ENCODE measurements at places on chromosomes 16 and 17.

DNA sequence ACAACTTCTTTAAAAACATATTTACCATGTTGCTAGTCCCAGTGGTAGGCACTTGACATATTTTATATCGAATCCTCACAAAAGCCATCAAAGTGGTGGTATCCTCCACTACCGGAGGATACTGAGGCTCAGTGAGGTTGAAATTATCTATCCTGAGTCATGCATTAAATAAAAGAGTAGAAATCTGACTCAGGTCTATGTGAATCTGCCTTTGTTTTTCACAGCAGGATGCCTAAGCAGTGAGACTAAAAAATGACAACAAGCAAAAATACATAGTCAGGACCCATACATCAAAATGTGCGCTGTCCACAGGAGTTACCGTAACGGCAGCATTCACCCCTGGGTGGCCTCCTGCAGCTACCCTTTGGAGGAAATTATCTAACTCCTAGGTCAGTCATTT is 17.7 kb downstream of the BRD7 start:
- no peak for DNase-seq

DNA sequence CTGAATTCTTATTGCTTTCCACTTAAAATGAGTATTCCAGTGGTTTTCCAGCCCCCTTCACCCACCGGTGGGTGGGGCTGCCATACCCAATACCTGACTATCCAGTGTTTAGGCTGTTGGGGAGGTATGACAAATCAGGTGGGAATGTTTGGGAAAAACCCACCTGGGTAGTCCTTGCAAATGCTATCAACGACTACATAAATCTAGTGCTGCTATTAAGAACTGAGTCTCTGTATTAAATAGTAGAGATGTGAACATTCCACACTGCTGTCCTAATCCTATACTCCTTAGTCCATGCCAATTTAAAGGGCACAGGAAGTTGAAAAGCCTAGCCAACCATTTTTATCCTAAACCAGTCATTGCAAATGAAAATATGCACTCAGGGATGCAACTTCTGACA is 126.6 kb downstream of the AXIN2 start:
- no peak for DNase-seq

DNA sequence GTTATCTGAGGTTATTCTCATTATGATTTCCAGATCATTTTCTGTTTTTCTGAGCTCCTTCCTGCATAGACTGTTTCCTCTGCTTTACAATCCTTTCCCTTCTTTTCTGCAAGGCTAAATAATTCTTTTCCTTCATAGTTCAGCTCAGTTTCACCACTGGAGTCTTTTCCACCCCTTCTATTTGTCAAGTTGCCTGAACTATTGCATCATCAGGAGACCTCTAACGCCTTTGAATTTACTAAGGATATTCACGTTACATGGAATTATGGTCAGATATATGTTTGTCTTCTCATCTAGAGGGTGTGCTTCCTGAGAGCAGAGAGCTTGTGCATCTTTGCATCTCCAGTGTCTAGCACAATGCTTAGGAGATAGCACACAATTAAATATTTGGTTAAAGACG is 140.4 kb upstream of the CA10 start:
- no peak for DNase-seq

- no peak for DNase-seq
Observed at GRCh38 chr17:82825540-82826124, 14.2 kb downstream of the ZNF750 start.

GRCh38 chr17:82073446-82073845 is 7.8 kb upstream of the DUS1L start:
- no peak for DNase-seq

DNA sequence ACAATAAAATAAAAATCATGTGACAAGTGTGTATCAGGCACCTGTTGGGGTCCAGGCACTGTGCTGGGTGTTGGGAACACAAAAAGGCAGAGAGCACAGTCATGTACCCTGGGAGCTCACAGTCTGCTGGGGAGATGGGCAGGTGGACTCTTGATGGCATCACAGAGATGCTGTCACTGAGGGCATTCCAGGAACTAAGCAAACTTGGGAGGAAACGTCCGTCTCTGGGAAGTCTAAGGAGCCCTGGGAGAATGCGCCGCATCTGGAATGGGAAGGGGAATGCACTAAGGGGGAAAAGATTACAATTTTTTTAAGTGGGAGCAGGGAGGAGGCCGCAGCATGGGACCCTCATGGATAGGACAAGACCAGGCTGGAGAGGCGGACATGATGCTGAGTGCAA is 80.9 kb upstream of the ZNF423 start:
- DNase-seq, result no peak

DNA sequence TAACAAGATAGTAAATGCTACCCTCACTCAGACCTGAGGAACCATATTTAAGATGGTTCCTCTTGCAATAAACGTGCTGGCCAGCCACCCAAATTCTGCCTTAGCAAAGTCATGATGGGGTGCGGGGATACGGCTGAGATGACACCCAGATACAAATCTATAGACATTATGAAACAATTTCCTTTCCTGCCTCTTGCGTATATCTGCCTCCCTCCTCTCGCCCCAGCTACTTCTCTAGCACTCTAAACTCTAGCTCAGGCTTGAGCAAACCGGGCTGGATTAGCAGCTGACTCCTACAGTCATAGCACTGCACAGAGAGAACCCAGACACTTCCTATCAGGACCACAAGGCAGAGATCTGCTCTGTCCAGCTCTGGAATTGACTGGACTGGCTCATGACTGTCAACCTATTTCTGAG is 22.3 kb downstream of the CD300LF start:
- DNase-seq, result no peak

DNA sequence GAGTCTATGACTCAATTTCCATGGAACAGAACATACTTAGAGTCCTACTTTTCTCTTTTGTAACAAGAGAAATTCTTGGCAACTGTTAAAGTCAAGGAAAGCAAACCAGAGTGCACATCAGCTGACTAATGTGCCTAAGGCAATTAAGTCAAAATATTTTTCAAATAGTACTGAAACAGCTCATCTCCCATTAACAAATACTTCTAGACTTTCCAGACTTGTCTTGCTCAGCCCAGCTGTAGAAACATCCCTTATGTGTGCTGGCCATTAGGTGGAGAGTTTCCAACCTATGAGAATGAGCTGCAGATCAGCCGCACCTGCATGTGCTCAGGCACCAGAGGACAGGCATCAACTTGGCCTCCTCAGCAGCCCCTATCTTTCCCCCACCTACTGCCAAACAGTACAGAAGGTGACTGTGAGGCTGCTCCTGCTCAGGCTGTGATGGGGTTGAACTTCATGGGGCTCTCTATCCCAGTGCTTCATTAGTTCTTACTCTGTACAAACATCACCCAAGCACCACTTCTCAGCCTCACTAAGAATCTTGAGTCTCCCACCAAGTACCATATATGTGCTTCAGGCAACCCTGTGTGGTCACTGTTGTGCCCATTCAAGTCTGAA is 32.2 kb downstream of the TEX2 start:
- DNase-seq, result no peak

DNA sequence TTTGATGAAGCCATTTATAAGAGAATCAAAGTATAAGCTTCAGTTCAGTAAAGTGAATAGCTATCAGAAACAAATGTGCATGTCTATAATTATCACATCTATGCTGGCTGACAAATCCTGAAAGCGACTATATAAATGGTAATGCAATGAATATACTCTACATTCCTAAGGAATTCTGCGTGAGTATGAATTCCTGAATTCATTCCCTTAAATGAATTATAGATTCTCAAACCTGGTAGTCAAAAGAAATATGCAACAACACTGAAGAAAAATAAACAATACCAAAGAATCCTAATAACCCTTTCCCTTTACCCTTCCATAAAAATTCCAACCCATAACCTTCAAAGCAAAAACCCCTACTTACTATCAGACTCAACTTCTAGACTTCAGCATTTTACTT is 416.6 kb upstream of the PMFBP1 start:
- no peak for DNase-seq

- DNase-seq, result no peak
Observed at GRCh38 chr17:45384789-45385262, 47.8 kb downstream of the ARHGAP27 start.

GRCh38 chr17:67675481-67675880 is 42.3 kb upstream of the NOL11 start:
- no peak for DNase-seq

- DNase-seq, result no peak
Observed at GRCh38 chr17:6244253-6244652, 174.1 kb downstream of the WSCD1 start.

DNA sequence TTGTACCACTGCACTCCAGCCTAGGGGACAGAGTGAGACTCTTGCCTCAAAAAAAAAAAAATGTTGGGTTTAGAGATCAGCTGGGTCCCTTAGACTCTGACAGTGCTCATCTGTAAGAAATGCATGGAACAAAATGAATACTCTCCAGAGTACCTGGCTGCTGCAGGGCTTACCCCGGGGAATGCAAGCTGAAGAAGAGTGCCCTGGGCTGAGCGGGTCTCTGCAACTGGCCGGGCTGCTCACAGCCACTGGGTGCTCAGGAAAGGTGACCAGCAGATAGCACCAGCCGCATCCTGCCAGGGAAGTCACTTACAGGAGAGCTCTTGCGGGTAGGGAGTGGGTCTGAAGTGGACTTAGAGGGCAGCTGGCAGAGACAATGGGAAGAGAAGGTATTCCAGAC is 82.1 kb downstream of the GAS7 start:
- no peak for DNase-seq

- no peak for DNase-seq
Observed at GRCh38 chr17:67492824-67493517, 115.9 kb downstream of the PITPNC1 start.

DNA sequence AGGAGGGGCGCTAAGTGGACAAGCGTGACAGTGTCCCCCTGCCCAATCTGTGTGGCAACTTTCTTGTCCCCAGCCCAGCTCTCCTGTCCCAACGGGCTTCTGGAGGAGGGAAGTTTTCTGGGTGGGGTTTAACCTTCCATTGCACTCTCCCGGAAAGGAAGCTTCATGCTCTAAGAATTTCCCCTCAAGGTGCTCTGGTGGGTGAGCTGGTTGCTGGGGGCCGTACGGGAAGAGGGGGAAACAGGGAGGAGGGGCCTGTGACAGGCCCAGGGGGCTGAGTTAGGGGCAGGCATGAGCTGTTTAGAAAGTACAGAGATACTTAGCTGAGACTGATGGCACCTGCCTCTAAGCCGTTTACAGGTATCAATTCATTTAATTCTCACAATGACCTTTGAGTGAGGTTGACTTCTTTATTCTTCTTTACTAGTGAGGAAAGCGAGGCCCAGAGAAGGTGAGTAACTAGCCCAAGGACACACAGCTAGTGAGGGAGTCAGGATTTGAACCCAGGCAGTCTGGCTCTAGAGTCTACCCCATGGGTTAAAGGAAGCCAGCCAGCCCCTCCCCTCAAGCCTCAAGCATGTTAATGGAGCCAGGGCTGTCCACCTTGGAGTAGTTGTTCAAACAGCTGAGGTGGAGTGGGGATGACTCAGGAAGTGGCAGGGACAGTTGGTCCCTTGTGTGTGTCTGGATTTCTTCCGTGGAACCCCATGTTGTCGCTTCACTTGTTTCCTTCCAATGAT is 18.9 kb downstream of the ADGRG1 start:
- DNase-seq, result no peak

DNA sequence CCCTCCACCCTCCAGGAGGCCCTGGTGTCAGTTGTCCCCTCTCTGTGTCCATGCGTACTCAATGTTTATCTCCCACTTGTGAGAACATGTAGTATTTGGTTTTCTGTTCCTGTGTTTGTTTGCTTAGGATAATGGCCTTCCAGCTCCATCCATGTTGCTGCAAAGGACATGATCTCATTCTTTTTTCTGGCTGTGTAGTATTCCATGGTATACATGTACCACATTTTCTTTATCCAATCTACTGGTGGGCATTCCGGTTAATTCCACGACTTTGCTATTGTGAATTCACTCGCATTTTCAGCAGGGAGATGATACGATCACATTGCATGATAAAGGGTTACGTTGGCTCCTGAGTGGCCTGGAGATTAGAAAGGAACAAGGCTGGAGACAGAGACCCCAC is 286.2 kb downstream of the FOXL1 start:
- DNase-seq, result no peak

- no peak for DNase-seq
Observed at GRCh38 chr17:51401279-51401678, 140.9 kb downstream of the UTP18 start.

- DNase-seq, result no peak
Observed at GRCh38 chr17:8188263-8188839, 1.6 kb downstream of the BORCS6 start.

- DNase-seq, result no peak
Observed at GRCh38 chr17:50381260-50381815, 8.3 kb downstream of the EME1 start.

GRCh38 chr17:44095647-44096496 is 25.3 kb downstream of the G6PC3 start:
- DNase-seq, result no peak

DNA sequence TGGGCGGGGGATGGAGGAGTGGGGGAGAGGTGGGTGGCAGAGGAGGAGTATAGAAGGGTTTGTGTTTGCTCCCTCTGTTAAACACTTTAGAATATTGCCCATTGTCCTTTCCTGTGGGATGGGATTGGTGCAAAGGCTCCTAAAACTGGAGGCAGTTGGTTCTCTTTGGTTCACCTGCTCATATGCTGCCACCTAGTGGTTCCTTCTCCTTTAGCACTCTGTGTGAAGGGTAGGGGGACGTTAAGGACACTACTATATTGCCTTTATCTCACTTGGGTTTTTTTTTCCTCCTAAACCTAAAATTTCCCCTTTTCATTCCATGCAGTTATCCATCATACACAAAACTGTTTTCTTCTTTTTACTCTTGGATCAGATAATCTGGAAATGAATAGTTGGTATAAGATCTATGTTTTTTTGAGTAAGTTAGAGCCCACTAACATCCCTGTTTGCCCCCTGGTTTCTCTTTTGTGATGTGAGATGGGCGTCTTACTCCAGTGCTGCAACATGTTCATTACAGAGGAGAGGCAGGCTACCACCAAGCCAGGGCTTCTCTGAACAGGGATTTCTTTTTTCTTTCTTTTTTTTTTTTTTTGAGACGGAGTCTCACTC is 23.8 kb downstream of the SNX11 start:
- DNase-seq, result peak; percentile 43

DNA sequence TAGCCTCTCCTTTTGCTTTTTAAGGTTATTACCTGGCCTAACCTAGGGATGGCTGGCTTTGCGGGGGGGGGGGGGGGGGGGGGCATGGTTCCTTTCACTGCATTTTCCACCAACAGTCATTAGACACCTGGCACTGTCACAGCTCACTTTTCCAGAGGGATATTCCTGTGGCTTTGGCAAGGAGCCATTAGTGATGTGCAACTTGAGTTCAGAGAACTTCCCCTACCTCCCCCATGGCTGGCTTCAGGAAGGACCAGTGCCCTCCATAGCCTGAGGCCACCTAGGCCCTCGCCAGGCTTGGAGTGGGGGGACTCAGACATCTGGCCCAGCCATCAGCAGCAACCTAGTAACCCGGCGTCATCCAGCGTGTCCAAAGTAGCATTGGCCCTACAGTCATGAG is 234.6 kb downstream of the CPPED1 start:
- DNase-seq, result no peak

DNA sequence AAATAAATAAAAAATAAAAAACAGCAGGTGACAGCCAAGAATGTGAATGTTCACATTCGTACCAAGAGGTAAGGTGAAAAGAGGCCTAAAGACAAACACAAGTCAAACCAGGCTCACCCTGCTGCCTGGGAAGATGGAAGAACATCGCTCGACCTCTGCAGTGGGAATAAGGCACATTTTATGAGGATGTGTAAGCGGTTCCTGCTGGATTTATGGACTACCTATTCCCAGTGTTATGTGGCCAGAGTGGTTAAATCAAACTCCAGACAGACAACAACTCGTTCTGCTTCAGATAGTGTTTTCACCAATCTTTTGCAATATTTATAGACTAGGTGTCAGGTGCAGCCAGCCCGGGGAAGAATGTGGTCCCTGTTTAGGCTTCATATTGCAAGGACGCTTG is 215.0 kb upstream of the HSBP1 start:
- DNase-seq, result no peak
